ENCODE measurements at places on chromosomes 7 and 10. TPM values are rescaled to one million over a fixed set of nuclear protein-coding genes. Genes with fewer than 3 reads are reported as not detected.
A peak's percentile ranks its signal among the peaks of the same experiment; 100 is the strongest.

ASAH2 gene
- 0.33 TPM for total RNA-seq

SPDYE1 gene
- total RNA-seq = not detected

FOXP2 gene
- 16.6 TPM for total RNA-seq

ZNF804B gene
- under 0.01 TPM for total RNA-seq

ITPRID1 gene
- not detected for total RNA-seq

ASB15 gene
- not detected for total RNA-seq

TMEM213 gene
- not detected for total RNA-seq

NOS3 gene
- total RNA-seq = 4.9 TPM

STAMBPL1 gene
- 26.7 TPM for total RNA-seq

SDK1 gene
- total RNA-seq = 19.8 TPM

RHOBTB1 gene
- total RNA-seq = 12.2 TPM

AOAH gene
- total RNA-seq = 4.9 TPM

EEPD1 gene
- total RNA-seq = 24.1 TPM

AKR1D1 gene
- not detected for total RNA-seq

- H3K27ac ChIP-seq = no peak overlapping the region
- peaks cover 8% of the 10 kb centered on the region for H3K4me1 ChIP-seq
- DNase-seq = no peak
- H3K36me3 ChIP-seq = peaks cover 3% of the 10 kb centered on the region
- no peak overlapping the region for H3K4me3 ChIP-seq
Measured at GRCh38 chr10:29512425-29512974, 122.3 kb downstream of the SVIL start.

GRCh38 chr7:141262101-141263090, 188.5 kb downstream of the TMEM178B start:
- H3K27ac ChIP-seq = no peak overlapping the region
- no peak for DNase-seq
- no peaks in the 10 kb centered on the region for H3K27me3 ChIP-seq
- H3K4me3 ChIP-seq = no peak overlapping the region
- H3K4me1 ChIP-seq = no peaks in the 10 kb centered on the region
- H3K36me3 ChIP-seq = no peaks in the 10 kb centered on the region

GRCh38 chr10:107727767-107728317, 563.3 kb upstream of the SORCS1 start:
- no peak overlapping the region for H3K27ac ChIP-seq
- no peaks in the 10 kb centered on the region for H3K36me3 ChIP-seq
- no peaks in the 10 kb centered on the region for H3K4me1 ChIP-seq
- DNase-seq = no peak

- DNase-seq = no peak
- no peak overlapping the region for H3K27ac ChIP-seq
- H3K4me1 ChIP-seq = peaks cover 12% of the 10 kb centered on the region
Measured at GRCh38 chr7:130131191-130131834, 61.0 kb downstream of the KLHDC10 start.

GRCh38 chr10:19889256-19889655, 73.0 kb downstream of the PLXDC2 start:
- DNase-seq = no peak
- H3K4me1 ChIP-seq = no peaks in the 10 kb centered on the region
- no peak overlapping the region for H3K27ac ChIP-seq
- H3K4me3 ChIP-seq = no peak overlapping the region
- H3K27me3 ChIP-seq = no peaks in the 10 kb centered on the region

GRCh38 chr7:111308691-111309090, 217.8 kb downstream of the LRRN3 start:
- H3K27me3 ChIP-seq = no peaks in the 10 kb centered on the region
- H3K4me1 ChIP-seq = no peaks in the 10 kb centered on the region
- no peak overlapping the region for H3K4me3 ChIP-seq
- no peaks in the 10 kb centered on the region for H3K36me3 ChIP-seq

DNA sequence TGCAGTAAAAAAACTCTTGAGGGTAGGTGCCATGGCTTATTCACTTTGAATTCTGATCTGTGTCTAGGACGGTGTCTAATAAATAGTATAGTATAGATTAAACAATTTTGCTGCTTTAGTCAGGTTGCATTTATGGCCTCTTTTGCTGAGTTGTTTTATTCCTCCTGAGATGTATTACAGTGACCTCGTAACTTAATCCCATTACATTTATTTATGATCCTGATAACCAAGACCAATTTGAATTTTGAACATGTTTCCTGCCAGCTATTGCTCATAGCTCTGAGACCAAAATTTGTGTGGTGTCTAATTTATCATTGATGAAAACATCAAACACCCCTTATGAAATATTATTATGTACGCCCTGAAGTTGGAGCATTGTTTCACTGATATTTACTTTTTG, 381.9 kb upstream of the SEMA3C start:
- no peak overlapping the region for H3K4me3 ChIP-seq
- no peaks in the 10 kb centered on the region for H3K27me3 ChIP-seq
- H3K27ac ChIP-seq = no peak overlapping the region
- no peak for DNase-seq
- H3K36me3 ChIP-seq = no peaks in the 10 kb centered on the region
- H3K4me1 ChIP-seq = no peaks in the 10 kb centered on the region

- no peaks in the 10 kb centered on the region for H3K27me3 ChIP-seq
- DNase-seq = no peak
- no peak overlapping the region for H3K27ac ChIP-seq
- no peak overlapping the region for H3K4me3 ChIP-seq
- H3K36me3 ChIP-seq = no peaks in the 10 kb centered on the region
Measured at GRCh38 chr7:100607111-100607510, 4.9 kb downstream of the PCOLCE start.

- no peak overlapping the region for H3K4me3 ChIP-seq
- peaks cover 14% of the 10 kb centered on the region for H3K4me1 ChIP-seq
- H3K27ac ChIP-seq = no peak overlapping the region
Measured at GRCh38 chr7:116691664-116692063, 19.7 kb downstream of the MET start.

DNA sequence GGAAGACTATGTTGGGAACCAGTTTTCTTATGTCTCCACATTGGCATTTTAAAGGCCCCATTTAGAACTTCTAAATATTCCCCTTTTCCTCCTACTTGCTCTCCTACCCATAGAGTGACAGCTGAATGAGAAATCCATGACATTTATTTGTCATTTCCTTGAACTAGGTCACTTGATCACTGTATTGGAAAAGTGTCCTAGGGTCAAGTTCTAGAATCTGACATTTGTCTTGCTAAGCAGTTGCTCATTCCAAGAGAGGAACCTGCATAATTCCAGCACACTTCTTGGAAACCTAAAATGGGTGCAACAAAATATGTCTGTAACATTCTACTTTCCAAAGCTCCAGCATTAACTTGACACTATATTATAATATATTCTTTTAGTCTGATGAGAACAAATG, 3.6 kb upstream of the DPY19L1 start:
- no peaks in the 10 kb centered on the region for H3K36me3 ChIP-seq
- no peaks in the 10 kb centered on the region for H3K27me3 ChIP-seq
- peaks cover 13% of the 10 kb centered on the region for H3K4me1 ChIP-seq
- H3K27ac ChIP-seq = no peak overlapping the region
- no peak overlapping the region for H3K4me3 ChIP-seq
- no peak for DNase-seq

DNA sequence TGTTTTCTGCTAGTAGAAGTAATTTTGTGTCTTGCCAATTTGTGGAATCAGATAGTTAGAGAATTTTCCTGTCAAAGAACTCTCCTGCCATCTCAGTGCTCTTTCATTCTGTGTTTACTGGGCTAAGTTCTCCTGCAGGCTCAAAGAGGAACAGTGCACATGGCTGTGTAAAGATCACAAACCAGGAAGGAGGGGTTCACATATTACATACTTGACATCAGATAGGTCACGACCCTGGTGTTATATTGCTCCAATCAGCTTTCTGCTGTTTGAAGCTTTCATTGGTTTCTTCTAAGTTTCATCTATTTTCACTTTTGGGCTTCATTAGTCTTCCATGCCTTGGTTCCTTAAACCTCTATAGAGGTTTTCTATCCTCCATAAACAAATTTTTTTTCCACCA, 13.5 kb upstream of the ELMO1 start:
- H3K27me3 ChIP-seq = no peaks in the 10 kb centered on the region
- H3K4me3 ChIP-seq = no peak overlapping the region
- H3K4me1 ChIP-seq = no peaks in the 10 kb centered on the region
- no peak for DNase-seq
- no peaks in the 10 kb centered on the region for H3K36me3 ChIP-seq

DNA sequence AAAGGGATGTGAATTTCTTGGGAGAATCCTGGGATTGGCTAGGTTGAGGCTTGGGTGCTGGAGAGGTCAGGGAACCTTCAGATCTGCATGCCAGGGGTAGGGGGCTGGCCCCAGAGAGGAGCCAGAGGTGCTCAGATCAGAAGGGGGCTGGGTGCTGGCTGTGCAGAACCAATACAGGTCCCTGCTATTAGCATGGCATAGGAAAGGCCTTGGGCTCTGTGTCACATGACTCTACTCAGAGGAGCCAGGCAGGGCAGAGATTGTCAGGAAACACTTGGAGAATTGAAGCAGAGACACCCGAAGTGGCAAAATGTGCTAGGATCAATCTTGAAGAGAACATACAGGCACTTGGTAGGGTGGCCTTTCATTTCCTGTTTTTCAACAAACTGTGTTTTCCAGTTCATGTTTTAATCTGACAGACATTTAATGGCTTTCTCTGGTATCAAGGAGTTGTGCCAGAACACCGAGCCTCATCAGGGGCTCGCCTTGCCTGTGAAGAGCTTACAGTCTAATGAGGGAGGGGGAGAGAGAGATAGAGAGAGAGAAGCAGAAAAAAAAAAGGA, 498.9 kb downstream of the RPS24 start:
- DNase-seq = no peak
- no peaks in the 10 kb centered on the region for H3K27me3 ChIP-seq
- H3K36me3 ChIP-seq = no peaks in the 10 kb centered on the region
- peaks cover 22% of the 10 kb centered on the region for H3K4me1 ChIP-seq
- H3K27ac ChIP-seq = no peak overlapping the region

GRCh38 chr10:123847686-123848432, 43.7 kb downstream of the CPXM2 start:
- H3K36me3 ChIP-seq = no peaks in the 10 kb centered on the region
- H3K27ac ChIP-seq = no peak overlapping the region
- no peak overlapping the region for H3K4me3 ChIP-seq
- no peak for DNase-seq

GRCh38 chr10:6699336-6699735, 119.3 kb upstream of the PRKCQ start:
- no peak overlapping the region for H3K4me3 ChIP-seq
- no peaks in the 10 kb centered on the region for H3K27me3 ChIP-seq
- H3K36me3 ChIP-seq = no peaks in the 10 kb centered on the region
- DNase-seq = no peak
- no peak overlapping the region for H3K27ac ChIP-seq

GRCh38 chr7:26101361-26102151, 50.4 kb upstream of the NFE2L3 start:
- peaks cover 11% of the 10 kb centered on the region for H3K4me1 ChIP-seq
- DNase-seq = peak; percentile 54
- no peak overlapping the region for H3K4me3 ChIP-seq

DNA sequence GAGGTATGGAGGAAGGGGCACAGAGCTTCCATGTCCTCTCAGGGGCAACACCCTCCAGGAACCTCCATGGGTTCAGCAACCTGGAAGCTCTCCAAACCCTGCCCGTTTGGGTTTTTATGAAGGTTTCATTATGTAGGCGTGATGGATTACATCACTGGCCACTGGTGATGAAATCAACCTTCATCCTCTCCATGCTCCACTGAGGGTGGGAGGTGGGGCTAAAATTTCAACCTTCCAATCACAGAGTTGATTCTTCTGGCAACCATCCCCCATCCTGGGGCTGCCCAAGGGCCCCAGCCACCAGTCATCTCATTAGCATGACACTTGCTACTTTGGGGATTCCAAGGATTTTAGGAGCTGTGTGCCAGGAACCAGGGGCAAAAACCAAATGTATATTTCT, 90.1 kb downstream of the TEX36 start:
- no peak overlapping the region for H3K4me3 ChIP-seq
- no peaks in the 10 kb centered on the region for H3K27me3 ChIP-seq
- no peak for DNase-seq

DNA sequence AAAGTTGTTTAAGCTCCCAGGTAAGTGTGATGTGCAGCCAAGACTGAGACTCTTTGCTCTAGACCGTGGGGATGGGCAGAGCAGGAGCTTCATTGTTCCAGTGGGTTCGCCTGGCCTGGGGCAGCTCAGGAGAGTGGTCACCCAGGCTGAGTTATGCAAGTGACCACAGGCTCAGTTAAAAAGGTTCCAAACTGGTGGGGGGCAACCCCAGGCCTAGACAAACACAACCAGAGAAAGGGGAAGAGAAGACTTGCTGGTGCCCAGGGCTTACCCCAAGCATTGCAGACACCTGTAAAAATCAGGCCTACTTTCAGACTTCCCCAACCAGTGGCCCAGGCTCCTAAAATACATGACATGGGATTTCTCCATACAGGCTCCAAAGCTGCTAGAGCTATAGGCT, 21.6 kb downstream of the CREB3L2 start:
- peaks cover 34% of the 10 kb centered on the region for H3K4me1 ChIP-seq
- no peak overlapping the region for H3K4me3 ChIP-seq
- no peak overlapping the region for H3K27ac ChIP-seq
- no peak for DNase-seq

GRCh38 chr10:110863956-110864355, 7.8 kb upstream of the PDCD4 start:
- peak overlapping the region; percentile 83 for H3K27ac ChIP-seq
- no peaks in the 10 kb centered on the region for H3K36me3 ChIP-seq
- H3K4me1 ChIP-seq = peaks cover 87% of the 10 kb centered on the region
- no peaks in the 10 kb centered on the region for H3K27me3 ChIP-seq
- DNase-seq = no peak
- no peak overlapping the region for H3K4me3 ChIP-seq

DNA sequence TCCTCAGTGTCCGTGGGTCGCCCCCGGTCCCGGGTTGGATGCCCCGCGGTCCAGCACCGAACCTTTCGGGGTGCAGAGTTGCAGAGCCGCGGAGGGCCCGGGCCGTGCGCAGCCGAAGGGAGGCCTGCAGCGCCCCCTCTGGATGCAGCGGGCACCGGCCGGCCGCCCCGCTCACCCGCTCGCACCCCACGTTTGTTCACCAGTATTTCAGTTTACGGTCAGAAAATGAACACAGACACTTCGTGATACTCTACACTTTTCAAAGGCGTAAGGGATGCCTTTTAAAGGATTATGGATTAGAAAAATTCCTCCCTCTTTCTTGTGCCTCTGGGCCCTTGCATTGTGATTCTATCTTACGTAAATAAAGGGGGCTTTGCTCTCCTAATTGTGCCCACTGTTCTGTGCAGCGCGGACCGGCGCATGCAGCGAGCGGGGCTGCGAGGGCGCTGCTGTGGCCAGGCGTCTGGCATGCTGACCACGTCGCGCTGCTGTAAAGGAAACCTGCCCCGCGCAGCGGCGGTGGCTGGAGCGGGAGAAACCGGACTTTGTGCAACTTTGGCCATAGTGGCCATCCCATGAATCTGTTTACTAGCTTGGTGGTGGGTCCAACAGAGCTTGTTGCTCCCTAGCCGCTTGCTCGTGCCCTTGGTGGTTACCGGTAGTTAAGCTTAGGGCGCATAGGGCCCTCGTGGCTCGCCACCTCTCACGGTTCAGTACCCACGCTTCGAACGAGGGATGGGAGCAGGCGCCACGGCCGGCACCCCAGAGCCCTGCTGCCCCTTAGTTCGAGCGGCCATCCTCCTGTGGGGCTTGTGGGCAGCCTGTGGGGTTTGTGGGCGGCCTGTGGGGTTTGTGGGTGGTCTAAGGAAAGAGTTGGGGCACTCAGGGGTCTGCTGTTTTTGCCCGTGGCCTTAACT, 739 bp upstream of the MEST start:
- DNase-seq = peak; percentile 49
- H3K4me3 ChIP-seq = no peak overlapping the region
- H3K36me3 ChIP-seq = no peaks in the 10 kb centered on the region
- H3K4me1 ChIP-seq = peaks cover 71% of the 10 kb centered on the region
- no peaks in the 10 kb centered on the region for H3K27me3 ChIP-seq

- no peak overlapping the region for H3K27ac ChIP-seq
- H3K27me3 ChIP-seq = no peaks in the 10 kb centered on the region
Measured at GRCh38 chr7:134902058-134902457, 84.2 kb upstream of the AGBL3 start.
